NCI-H2171 treated with DMSO at 0.1 percent for 48 hours (cell line): ENCODE measurements at places on chromosomes 3 and 15.
A peak's percentile ranks its signal among the peaks of the same experiment; 100 is the strongest.

DNA sequence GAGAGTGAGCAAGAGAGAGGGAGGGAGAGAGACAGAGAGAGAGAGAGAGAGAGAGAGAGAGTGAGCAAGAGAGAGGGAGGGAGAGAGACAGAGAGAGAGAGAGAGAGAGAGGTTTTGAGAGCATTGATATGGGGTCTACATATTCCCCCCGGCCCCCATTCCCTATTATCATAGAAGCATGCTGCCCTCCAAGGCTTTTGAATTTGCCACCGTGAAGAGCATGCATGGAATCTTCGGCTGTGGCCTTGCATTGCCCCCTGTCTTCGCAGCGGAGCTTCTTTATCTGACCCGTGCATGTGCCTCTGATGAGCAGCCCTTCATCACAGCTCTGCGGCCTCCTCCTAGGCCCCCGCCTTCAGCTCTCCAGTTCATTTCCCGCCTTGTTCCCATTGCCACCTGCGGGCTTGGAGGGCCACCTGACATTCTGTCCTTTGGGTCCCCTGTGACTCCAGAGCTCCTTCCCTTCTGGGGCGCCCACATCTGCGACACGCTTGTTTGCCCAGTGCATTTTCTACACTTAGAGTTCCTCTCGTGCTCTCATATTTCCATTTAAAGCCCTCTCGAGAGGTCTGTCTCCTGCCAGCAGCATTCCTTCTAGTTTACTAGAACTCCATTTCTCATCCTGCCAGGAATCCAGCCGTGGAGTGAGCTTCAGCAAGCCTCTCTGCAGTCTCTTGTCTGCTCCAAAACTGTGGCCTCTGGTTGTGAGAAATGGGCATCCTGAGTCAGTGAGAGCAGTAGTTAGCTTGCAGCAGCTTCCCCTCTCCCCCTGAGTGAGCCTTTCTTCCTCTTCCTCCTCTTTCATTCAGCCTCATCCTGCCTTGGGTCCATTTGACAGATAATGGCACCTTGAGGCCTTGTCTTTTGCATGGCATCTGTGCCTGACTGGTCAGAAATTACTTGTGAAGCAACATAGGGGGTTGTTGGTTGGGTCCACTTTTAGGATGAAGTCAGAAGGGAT, 25.3 kb downstream of the LPP start:
- peak; percentile 33 for DNase-seq

- DNase-seq = no peak
These were observed 26.2 kb downstream of the GNB4 start for GRCh38 chr3:179425075-179425474.

GRCh38 chr3:133663569-133664313, 2.0 kb upstream of the TOPBP1 start:
- DNase-seq = peak; percentile 58

GRCh38 chr15:33152502-33153109, 41.9 kb downstream of the FMN1 start:
- no peak for DNase-seq

DNA sequence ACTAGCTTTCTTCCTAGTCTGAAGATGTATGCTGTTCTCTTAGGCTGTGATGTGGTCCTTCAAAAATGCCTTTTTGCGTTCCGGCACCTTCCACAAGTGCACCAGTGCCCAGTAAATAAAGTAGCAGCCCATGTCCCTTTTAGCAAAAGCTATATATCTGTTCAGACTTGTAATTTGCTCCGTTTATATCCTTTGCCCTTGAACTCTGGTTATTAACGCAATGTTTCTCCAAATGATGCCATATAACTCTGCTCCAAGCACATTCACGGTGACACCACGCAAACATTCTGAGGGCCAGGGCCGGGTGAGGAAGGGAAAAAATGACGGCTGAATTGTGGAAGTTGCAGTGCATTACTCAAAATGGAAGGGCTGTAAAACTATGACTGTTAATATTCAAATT, 1001.1 kb upstream of the NR2F2 start:
- DNase-seq = no peak

DNA sequence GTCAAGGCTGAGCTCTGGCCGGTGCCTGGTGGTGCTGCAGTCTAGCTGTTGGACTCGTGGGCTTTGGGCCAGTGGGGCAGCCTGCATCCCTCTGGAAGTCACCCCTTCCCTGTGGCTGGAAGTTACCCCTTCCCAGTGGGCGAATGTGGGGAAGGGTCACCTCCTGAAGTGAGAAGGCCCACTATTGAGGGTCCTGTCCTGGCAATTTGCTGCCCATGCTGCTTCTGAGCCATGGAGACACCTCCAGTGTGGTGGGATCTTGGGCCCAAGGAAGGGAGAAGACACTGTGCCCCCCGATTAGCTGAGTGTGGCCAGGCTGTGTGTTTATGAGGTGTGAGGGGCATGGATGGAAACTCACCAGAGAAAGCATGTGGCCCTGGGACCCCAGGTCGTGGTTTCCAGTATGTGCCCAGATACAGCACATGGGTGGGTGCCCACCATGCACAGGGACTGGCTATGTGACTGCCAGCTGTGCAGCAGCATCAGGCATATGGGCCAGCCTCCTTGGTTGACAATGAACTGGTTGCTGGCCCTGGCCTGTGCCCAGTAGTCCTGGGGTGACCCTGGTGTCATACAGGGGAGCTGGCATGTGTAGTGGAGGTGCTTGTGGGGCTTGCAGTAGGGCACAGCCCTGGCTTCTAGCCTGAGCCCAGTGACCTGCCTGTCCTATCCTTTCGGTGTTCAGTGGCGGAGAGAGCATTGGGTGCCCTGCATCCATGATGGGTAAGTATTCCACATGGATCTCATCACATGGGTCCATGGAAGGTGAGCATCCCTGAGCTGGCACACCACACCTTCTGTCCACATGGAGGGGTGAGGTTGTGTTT, 221.2 kb downstream of the SNRPN start:
- DNase-seq = no peak

DNA sequence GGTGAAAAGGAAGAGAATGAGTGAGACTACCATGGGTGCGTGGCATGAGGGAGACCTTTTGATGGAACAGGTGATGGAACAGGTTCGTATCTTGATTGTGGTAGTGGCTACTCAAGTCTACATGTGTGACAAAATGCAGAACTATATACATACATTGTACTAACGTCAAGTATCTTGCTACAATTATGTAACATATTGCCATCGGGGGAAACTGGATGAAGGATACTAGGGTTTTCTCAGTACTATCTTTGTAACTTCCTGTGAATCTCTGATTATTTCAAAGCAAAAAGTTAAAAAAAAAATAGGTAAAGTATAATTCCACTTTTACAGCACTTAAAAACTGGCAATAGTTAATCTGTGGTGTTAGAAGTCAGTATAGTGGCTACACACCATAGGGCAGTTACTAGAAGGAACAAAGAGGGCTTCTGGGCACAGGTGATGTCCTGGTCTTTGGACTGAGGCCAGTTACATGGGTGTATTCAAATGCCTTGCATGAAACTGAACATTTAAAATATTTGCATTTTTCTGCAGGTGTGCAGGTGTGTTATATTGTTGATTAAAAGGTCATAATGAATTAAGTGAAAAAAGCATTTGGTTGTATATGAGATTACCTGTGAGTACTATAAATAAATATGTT, 61.4 kb downstream of the LRRK1 start:
- DNase-seq = no peak

GRCh38 chr15:47857776-47858167, 140.5 kb downstream of the SEMA6D start:
- DNase-seq = no peak

GRCh38 chr3:139100821-139101220, 56.1 kb upstream of the PRR23C start:
- DNase-seq = no peak
